Activated CD4-positive, alpha-beta T cell treated with anti-CD3 and anti-CD28 coated beads, Interleukin-2, amount 10 ng/mL, durations not matched to agents 24 days and 14 days (primary cell): ENCODE measurements at places on chromosomes 11 and 22. TPM values are rescaled to one million over a fixed set of nuclear protein-coding genes. Genes with fewer than 3 reads are reported as not detected.

- DNase-seq, result no peak
These were observed 101.7 kb downstream of the SNX19 start for GRCh38 chr11:130814440-130815096.

DNA sequence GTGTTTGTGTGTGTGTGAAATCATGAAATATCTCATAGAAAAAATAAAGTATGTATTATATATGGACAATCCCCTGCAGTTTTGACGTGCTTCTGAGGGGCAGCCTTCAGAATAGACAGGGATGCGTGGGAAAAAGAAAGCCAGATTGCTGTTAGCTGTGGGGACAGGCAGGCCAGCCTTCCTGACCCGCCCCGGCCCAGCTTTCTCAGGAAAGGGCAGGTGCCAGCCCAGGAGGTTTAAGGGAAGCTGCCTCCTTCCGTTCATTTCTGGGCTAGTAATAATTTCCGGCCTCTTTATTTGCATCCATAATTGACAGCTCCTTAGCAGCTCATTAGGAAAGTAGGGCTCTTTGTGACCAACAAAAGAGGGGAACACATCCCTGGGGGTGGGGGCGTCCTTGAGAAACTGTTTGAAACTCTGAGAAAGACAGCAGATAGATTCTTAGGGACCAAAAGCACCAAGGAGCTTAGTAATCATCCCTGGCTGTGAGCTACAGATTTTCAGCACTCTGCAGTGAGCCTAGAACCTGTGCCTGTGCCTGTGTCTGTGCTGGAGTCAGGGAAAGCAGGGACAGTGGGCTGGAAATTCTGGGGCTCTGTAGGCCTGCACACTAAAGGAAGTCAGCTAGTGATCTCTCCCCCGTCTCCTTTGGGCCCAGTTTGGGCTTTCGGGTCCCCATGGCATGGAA is 632.9 kb upstream of the CADM1 start:
- DNase-seq, result peak; percentile 24

DNA sequence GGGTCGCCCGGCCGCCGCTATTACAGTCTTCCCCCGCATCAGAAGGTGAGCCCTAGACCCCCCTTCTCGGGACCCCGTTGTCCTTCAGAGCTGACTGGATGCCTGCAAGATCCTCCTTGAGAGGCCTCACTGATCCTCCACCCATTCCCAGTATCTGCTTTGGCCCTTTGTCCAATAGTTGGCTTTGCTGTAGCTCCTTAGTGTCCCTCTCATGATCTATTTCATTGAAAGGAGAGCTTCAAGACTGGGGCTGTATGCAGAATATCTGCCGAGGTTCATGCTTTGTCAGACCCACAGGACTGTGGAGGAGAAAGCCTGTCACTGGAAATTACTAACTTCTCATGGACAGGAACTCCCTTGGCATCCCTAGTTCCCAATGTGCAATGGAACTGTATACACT is 499 bp downstream of the DLAT start:
- DNase-seq, result no peak

The ZBTB16 gene
- 2.5 and 3.8 TPM in 2 replicates for total RNA-seq

DNA sequence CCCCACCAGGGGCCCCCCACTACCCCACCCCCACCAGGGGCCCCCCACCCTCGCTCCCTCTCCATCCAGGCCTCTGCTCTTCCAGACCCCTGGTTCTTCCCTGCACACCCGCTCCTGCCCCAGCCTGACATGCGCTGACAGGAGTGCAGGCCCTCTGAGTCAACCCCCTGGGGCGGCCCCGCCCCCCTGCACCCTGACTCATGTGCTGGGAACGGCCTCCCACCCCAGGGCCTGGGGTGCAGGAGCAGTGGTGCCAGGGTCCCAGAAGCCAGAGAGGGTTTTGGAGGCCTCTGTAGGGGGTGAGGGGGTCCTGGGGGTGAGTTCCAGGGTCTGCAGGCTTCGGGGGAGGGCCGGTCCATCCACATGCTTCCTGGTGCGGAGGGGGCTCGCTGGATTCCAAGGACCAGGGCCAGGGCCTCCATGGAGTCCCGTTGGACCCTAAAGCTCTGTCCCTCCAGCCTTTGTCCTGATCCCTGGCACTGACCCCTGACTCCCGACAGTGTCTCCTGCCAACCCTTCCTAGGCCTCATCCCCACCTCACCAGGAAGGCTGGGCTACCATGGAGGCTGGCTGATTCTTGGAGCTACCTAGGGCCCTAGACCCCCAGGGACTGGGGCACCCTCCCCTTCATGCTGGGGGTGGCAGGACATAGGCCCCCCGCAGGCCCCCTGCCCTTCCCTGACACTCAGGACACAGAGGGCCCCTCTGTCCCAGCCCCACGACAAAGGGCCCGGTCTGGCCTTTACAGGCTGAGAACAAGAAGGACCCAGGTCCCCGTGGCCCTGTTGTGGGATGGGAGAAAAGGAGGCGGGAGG is 583 bp upstream of the PKP3 start:
- no peak for DNase-seq

- no peak for DNase-seq
These were observed 374.5 kb downstream of the CADM1 start for GRCh38 chr11:115129473-115130289.

DNA sequence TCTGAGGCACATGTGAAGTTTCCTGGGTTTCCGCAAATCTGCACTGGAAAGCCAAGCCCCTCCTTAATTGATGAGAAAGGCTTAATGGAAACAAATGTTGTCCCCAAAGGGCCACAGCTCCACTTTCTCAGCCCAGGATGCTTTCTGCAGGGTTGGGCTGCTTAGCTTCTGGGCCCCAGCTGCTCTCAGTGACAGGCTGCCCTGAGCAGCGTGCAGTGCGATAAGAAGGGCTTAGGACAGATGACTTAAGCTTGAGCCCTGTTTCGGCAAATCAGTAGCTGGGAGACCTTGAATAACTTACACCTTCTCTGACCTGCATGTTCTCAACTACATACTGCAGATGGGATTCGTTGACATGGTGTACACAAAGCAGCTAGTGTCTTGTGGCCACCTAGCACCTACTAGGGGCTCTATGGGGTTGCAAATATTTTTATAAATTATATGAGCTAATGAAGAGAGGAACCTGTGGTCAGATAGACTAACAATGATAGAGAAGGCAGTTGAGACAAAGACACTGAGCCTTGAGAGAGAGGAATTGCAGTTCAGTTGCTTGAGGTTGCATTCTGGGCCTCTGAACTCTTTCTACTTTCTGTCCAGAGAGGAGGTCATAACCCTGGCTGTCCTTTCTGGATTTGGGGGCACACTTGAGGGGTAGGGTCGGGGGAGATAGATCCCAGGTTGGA is 11.5 kb downstream of the STX3 start:
- DNase-seq, result no peak

The GNG3 gene
- 0.24 TPM in 1 of 2 replicates, not detected in the other for total RNA-seq

- no peak for DNase-seq
These were observed 1492.1 kb downstream of the BRD1 start for GRCh38 chr22:48335442-48336139.

DNA sequence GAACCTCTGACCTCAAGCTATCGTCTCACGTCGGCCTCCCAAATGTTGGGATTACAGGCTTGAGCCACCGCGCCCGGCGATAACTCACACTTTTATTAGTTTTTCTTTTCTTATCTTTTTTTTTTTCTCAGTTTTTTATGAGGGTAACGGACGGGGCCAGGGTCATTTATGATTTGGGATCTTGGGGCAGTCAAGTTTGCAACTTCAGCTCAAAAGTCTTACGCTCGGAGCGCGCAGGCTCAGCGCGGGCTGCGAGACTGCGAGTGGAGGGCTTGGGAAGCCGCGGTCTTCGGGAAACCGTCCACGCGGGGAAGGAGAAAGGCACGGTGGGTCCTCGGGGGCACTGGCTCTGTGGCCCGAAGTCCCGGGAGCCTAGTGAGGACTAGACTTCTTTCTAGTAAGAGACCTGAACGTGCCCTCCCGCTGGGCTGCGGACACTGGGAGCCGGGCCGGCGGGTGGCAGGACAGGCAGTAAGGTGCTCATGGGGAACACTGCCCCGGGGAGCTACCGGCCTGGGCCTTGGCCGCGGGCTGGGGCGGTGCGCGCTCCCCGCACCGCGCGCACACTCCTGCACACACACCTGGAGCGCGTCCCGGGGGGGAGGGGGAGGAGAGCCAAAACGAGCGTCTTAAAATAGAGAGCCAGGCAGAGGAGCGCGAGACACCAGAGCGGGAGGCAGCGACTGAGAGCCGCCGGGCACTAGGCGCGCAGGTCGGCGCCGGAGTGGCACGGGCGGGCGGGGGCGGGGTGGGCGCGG is 476 bp upstream of the BARX2 start:
- peak; percentile 69 for DNase-seq

- no peak for DNase-seq
These were observed 30.3 kb upstream of the PRDM10 start for GRCh38 chr11:130032931-130033330.

DNA sequence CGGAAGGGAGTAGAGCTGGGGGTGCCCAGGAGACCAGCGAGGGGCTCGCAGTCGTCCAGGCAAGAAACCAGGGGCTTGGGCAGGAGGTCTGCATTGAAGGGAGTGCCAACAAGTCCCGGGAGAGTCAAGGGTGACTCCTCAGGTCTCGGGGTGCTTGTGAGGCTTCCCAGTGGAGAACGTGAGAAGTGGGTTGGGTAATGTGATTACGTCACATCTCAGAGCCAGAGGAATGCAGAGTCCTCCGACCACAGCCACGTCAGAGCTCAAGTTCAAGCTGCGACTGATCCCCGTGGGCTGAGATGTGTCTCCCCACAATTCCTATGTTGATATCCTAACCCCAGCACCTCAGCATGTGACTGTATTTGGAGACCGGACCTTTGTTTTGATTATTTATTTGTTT is 89.7 kb upstream of the SHANK2 start:
- DNase-seq, result no peak

The KRTAP5-10 gene
- not detected in 2 replicates for total RNA-seq

The RAB3IL1 gene
- total RNA-seq, result 0.12 and 0.26 TPM in 2 replicates

DNA sequence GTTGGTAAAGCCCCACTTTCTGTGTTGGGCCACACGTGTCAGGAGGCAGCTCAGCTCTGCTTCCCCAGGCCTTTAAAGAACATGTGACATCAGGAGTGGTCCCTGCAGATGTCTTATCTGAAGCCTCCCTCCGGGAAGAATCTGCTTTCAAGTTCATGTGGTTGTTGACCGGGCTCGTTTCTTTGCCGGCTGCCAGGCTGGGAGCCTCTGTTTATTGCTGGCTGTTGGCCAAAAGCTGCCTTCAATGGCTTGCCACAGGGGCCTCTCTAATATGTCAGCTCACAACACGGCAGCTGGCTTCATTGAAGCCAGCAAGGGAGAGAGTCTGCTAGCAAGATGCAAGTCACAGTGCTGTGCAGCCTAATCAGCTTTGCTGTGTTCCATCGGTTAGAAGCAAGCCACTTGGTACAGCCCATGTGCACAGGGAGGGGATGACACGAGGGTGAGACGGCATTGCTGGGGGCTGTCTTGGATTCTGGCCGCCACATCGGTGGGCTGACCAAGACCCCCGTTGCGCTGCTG is 14.6 kb downstream of the MRGPRF start:
- DNase-seq, result no peak

- no peak for DNase-seq
These were observed 370.4 kb downstream of the FAT3 start for GRCh38 chr11:92595052-92595451.

DNA sequence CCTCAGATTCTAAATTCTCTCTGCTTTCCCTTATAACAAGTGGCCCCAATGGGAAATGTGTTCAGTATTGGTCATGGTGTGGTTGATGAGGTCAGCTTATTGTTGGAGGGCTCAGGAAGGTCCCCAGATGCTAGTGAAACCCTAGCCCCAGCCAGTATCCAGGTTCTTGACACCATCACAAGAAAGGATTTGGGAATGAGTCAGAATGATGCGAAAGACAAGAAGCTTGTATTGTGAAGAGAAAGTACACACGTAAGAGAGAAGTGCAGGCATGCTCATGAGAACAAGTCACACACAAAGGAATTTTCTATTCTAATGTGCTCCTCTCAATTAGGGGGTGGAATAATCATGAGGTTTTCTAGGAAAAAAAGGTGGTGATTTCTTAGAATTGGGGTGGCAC is 34.9 kb upstream of the TRPC6 start:
- peak; percentile 25 for DNase-seq

- DNase-seq, result peak; percentile 82
These were observed at the start of gene WNT11 for GRCh38 chr11:76206327-76207081. WNT11 (minus strand) TSS chr11:76206502; CDS start chr11:76206407, 95 bp downstream.

DNA sequence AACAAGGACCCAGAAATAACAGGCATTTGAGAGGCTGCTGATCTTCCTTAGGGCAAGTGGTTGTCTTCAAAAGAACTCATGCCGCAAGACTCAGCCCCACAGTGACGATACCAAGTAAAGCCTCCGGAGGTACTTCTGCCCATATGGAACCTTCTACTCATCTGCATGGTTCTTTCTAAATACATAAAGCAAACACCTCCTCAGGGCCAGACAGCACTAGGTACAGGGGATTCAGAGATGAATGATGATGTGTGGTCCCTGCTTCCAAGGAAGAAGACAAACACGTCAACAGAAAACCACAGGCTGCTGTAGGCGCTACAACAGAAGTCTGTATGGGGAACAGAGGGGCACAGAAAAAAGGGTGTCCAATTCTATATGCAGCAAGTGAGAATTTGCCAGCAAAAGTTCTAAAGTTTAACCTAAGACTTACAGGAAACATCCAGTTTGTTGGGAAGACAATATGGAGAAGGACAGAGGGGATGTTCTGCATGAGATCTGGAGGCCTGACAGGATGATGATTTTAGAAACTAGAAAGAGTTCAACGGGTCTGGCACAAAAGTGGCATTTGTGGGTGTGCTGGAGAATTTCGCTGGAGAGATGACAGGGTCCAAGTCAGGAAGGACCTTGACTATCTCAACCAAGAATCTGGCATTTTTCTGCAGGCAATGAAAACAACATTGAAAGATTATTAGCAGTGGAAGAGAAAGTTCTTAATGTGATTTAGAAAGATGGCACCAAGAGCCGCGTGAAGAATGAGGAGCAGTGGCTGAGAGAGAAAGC is 23.7 kb downstream of the JAML start:
- peak; percentile 84 for DNase-seq

The OR5D13 gene
- not detected in 2 replicates for total RNA-seq
